Upper lobe of right lung (tissue), 1 donor: ENCODE measurements at places on chromosomes 16 and 17. TPM values are rescaled to one million over a fixed set of nuclear protein-coding genes. Genes with fewer than 3 reads are reported as not detected.

GRCh38 chr16:3295209-3295608 is 10.0 kb downstream of the TIGD7 start:
- no peak for DNase-seq

- no peak for DNase-seq
These were observed 318.3 kb downstream of the CBLN1 start for GRCh38 chr16:48963306-48963705.

GRCh38 chr16:14464192-14464591 is 165.9 kb downstream of the PARN start:
- no peak for DNase-seq

GRCh38 chr16:89343501-89344457 is 126.3 kb downstream of the ZNF778 start:
- peak; percentile 45 for DNase-seq

DNA sequence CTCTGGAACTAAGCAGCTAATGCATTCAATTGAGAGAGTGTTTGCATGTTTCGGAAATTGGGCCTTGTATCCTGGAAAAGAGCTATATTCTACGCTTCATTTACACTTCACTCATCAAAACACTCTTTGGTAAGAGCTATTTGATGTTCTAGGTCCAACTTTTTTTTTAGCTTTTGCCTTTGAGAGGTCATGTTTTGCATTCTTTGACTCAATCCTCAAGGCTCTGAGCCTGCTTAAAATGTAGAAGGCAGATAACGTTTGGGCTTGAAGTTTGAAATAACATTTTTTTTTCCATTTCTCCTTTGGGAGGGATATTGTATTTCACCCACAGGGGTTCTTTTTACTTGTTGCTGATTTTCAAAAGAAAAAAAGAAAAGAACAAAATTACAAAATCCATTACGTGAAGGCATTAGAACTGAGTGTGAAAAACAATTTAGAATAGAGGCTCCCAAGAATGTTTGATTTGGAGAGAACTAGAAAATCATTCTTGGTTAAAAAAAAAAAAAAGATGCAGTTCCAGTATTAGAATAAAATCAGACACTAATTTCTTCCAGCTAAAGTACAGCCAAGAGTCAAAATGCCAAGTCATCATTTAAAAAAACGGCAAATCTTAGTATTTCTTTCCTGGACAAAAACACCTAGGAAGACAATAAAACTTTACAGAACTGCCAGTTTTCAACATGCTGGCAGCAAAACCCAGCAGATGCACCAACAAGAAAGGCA is 268.5 kb downstream of the GRIN2A start:
- no peak for DNase-seq

DNA sequence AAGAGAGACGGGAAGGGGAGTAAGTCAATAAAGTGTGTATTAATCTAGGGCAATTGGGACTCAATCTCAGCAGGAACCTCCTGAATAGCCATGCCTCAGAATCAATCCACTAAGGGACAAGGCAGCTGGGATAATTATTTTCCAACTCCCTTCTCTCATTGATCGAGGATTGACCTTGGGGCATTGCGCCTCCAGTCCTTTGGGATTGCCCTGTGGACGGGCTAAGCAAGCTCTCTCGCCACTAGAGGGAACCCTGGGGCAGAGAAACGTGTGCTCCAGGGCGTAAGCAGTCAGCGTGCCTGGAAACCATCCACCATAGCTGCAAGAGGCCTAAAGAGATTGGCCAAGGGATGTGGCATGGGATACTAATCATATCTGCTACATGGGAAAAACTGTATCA is 53.9 kb upstream of the ERCC4 start:
- DNase-seq = peak; percentile 72

DNA sequence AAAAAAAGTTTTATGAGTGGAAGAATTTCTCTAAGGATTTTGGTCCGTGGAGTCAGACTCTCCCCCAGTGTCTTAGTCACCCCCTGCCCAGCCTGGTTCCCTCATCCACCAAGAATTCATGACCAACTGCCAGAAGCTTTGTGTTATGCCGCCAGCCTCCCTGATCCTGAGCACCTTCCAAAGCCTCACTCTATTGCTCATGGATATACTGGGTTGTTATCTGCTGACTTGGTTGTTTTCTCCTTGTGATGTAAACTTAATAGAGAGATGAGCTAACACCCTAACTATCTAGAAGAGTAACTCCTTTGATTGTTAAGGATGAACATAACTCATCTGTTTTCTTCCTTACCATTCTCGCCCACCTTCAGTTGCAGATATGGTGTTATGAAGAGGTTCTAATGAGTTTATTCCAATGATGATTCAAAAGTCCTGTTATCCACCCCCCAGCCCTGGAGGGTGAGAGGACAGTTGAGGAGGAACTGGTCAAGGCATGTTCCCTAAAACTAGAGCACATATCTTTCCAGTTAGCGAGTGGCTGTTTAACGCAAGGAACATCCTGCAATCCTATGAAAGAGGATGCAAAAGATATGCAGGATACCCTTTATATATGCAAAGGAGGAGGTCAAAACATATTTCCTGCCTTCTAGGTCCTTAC is 1.5 kb upstream of the PSMD3 start:
- DNase-seq = no peak

- no peak for DNase-seq
These were observed 4.3 kb upstream of the STAT5A start for GRCh38 chr17:42284024-42284369.

GRCh38 chr17:7755095-7755890 is 37.7 kb downstream of the DNAH2 start:
- DNase-seq = no peak

DNA sequence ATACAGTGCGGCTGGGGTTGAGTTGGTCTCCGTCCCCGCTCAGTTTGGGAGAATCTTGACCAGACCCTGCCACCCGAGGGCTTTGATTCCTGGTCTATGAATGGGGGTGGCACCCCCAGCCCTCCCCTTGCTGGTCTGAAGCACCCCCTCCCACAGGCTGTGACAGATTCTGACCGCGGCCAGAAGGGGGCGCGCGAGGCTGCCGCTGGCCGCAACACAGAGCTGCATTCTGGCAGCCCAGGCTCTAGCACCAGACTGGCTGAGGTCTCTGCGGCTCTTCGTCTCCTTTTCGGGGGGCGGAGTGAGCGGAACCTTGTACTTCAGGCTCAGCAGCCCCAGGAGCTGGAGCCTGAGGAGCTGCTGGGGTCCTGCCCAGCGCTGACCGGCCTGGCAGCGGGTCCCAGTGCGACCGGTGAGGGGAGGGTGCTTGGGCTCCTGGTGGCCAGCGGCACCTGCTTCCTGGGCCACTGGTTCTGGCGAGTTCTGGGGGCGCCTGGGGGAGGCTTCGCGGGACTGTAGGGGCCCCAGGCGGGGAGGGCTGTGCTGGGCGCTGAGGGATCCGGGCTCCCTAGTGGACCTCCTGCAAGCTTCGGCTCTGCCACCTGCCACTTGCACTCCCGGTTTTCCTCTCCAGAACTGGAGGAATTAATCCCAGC is 1011.6 kb downstream of the KCNJ18 start:
- no peak for DNase-seq

- DNase-seq = peak; percentile 23
These were observed 2.0 kb downstream of the HOXB3 start for GRCh38 chr17:48588074-48588415.

DNA sequence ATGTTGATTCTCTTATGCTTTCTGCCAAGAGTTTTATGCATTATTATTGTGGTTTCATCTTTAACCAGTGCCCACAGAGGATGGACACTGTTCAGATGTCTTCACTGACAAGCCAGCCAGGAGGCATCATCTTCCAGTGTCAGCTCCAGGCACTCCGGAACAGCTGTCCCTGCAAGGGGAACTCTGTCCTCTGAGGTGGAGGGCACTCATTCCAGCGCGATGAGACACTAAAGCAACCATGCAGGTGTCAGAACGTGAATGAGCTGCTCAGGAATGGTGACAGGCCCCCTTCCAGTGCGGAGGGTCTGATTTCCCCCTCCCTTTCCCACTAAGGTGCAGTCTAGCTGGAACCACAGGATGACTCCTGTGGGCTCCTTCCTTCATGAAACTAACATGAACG is 117.5 kb downstream of the NOG start:
- no peak for DNase-seq

DNA sequence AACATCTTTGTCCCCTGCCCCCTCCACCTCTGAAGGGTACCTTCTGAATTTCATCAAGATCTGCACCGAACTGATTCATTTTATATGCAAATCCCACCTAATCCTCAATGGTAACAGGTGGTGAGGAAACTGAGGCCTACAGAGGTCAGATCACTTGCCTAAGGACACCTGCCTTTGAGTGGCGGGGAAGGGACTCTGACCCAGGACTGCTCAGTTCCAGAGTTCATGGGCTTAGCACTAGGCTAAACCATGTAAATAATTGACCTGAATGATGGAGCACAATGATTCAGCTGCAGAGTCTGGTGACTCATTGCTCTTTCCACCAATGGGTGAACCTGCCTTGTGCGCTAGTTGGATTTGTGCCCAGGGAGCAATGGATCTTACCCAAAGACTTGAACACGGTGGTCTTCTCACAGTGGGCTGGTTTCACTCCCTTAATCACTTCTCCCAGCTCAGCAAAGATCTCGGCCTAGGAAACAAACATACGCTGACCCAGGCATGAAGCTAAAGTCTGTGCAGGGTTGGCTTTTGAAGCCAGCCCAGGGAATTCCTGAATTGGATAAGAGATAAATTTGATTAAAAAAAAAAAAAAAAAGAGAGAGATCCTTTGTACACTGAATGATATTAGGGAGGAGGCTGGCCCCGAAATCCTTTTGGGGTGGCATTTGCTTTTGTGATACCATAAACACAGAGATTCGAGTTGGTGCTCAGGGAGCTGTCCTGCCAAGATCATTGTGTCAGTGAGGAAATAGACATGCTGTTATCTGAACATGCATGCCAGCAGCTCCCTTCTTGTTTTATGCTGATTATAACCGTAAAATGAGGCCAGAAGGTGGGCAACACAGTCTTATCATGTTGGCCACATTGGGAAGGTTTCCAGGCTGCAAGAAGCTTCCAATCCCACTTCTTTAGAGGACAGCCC is 17.0 kb downstream of the CRYM start:
- no peak for DNase-seq

DNA sequence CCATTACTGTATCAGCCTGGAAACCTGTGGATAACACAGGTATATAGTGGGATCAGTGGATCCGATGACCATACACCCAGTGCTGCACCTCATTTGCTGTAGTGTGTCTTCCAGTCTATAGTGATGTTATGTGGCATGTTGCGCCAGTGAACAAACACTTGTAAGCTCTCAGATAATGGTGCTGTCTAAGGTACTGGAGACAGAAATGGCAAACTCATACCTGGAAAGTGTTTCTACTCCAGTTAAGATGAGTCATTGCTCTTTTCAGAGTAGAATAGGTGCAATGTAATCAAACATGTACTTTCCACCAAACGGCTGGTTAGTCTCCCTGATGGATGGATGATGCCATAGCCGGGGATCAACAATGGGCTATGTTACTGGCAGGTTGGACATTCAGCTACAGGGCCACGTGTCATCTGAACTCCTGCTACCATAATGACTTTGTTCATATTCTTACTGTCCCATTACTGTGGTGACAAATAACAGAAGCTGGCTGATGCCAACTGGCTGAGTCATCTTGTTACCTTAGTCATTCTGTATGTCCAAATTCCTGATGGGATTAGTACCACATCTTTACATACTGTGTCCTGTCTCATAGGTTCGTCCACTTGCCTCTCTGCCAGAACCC is 6.3 kb downstream of the CCL11 start:
- DNase-seq = no peak

- DNase-seq = peak; percentile 88
These were observed at the start of gene SLC46A1 for GRCh38 chr17:28405632-28406472. TSS of gene SLC46A1 (minus strand) at chr17:28406212. CDS start at chr17:28406114, 98 bp downstream.

DNA sequence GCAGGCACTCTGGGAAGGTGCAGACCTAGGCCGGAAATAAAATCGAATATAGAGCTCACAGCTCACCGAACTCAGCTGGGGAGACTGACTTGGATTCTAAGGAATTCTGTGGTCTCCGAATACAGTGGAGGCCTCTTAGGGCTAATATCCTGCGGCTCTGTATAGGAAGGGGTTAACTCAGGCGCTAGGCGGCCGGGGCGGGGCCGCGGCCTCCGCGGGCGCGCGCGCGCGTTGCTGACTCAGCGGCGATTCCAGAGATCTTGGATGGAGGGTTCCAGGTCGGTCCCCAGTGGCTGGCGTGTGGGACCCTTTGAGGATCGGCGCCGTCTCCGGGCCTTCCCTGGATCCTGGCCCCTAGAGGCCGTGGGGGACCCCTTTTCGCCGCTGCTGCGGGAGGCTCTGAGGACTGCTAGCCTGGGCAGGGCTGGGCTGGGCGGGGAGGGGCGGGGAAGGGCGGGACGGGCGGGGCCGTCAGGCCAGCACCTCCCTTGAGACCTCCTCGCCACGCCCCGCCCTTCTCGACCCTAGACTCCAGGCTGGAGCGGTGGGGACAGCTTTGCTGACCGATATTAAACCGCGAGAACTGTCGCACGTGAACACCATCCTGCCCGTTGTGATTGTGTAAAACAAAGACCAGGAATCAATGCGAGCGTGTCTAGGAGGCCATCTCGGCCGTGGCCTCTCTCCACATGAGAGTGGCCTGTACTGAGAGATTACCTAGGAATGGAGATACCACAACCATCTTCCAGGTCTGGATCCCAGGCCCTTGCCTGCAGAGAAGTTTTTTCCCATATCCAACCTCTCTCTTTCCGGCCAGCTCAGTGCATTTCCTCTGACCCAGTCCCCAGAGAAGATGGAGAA is 1.4 kb upstream of the PLEKHH3 start:
- DNase-seq = peak; percentile 94

GRCh38 chr16:66832661-66833305 is 2.0 kb upstream of the NAE1 start:
- no peak for DNase-seq

The HAP1 gene
- total RNA-seq = 0.58 TPM

The MAZ gene
- 148 TPM for total RNA-seq

The CLEC3A gene
- not detected for total RNA-seq

The SPATA32 gene
- total RNA-seq = not detected

The NDUFAF8 gene
- 32.6 TPM for total RNA-seq

The KRT15 gene
- 24.3 TPM for total RNA-seq

The KCNG4 gene
- not detected for total RNA-seq
